ENCODE measurements at places on chromosomes 11 and 22. TPM values are rescaled to one million over a fixed set of nuclear protein-coding genes. Genes with fewer than 3 reads are reported as not detected.

Gene SLC25A45
- 1.5 TPM for total RNA-seq

Gene BDNF
- 16.7 TPM for total RNA-seq

Gene IRAG1
- 25.7 TPM for total RNA-seq

Gene DEUP1
- total RNA-seq = under 0.01 TPM

Gene GLYAT
- not detected for total RNA-seq

Gene TREH
- total RNA-seq = not detected

Gene PRRG4
- total RNA-seq = 0.33 TPM

Gene PAK1
- 25.9 TPM for total RNA-seq

Gene HDAC10
- total RNA-seq = 19.3 TPM

Gene TTC36
- 1.0 TPM for total RNA-seq

Gene DSCAML1
- 0.26 TPM for total RNA-seq

Gene CDC42EP2
- total RNA-seq = 12.3 TPM

Gene KIRREL3
- 0.26 TPM for total RNA-seq

Gene PRR33
- total RNA-seq = not detected

Gene C22orf42
- not detected for total RNA-seq

Gene KRTAP5-2
- total RNA-seq = not detected

Gene C22orf15
- total RNA-seq = 3.9 TPM

Gene MISFA
- total RNA-seq = 0.51 TPM

All from fibroblast of lung (primary cell).